ENCODE measurements at places on chromosomes 2 and 18.

DNA sequence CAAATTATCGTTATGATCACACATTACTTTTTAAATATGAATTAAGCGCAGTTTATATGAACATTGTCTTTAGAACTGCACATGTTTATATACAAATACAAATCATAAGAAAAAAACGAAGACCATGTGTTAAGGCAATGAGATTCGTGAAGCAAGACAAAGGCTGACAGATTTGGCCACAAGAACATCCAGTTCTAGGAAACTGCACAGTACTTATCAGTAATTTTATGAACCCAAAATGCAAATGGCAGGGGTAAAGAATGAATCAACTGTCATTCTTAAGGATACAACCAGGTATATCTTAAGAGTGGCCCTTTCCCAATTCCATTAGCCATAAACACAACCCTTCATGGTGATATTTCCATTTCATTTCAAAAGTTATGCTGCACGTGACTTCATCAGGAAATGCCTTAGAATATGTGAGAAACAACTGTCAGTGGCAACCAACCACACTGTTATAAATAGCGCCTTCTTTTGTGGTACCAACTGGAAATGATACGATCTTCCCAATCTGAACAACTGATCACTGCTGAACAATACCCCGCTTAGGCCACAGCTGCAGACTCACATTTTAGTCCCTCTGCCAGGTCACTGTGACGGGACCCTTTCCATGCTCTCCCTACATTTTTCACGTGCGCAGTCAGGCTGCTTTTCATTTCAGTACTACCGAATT is 144.9 kb downstream of the L3MBTL4 start:
- no peak for DNase-seq

DNA sequence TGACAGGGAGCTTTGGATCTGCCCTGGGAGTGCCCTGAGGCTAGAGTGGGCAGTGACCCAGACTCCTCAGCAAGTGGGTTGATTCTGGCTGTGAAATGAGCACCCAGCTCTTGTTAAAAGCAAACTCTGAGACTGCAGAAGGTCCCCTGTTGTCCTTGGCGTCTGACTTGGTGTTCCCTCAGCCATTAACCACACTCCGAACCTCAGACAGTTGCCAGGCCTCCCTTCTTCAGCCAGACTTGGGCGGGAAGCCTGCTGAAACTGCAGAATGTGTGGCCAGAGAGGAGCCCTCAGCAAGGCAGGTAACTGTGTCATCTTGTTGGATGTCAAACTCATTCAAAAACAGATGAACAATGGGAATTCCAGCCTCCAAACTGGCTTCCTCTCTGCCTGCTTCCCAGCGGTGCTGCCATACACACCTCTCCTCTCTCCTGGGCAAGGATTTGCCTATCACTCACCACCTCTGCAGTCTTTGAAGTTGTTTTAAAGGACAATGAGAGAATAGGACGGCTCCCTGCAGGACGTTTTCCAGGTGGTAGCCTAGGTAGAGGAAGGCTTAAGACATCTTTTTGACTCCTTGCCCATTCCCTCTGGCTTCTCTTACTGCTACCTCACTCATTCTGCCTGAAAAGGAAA is 38.9 kb upstream of the B3GNT2 start:
- DNase-seq, result no peak

GRCh38 chr2:54164106-54164505 is 48.7 kb downstream of the ACYP2 start:
- no peak for DNase-seq

DNA sequence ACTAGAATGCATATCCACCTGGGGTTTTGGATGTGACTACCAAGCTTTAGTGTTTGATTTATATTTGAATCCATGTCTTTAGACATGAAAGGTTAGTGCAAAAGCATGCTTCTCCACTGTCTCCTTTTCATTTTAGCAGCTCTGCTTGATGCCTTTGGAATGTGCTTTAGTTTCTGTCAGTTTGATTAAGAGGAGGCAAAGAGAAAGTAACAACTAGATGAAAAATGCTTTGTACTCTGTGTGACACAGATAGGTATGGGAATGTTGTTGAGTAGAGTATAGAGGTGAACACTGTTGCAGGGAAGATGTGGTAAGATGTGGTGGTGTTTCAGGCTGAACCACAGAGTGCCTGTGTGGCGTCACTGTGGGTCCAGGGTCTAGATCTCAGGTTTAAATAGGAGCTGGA is 19.8 kb downstream of the PIK3C3 start:
- no peak for DNase-seq

DNA sequence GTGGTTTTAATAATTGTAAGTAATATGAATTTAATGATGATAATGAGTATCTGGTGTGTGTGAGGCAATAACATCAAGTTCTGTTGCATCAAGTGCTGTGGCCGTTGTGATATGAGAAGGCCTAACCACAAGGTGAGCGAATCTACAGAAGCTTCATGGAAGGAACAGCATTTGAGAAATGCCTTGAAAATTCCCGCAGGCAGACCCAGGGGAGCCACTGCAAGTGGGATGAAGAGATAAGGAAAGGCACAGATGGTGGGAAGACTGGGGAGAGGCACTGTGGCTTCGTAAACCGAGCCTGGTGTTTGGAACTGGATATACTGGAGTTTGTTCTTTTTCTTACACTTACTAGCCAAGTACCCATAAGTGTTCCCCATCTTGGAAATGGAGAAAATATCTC is 357.5 kb downstream of the PTPRM start:
- no peak for DNase-seq

- DNase-seq, result no peak
Measured at GRCh38 chr2:75007061-75007460, 48.6 kb downstream of the POLE4 start.

DNA sequence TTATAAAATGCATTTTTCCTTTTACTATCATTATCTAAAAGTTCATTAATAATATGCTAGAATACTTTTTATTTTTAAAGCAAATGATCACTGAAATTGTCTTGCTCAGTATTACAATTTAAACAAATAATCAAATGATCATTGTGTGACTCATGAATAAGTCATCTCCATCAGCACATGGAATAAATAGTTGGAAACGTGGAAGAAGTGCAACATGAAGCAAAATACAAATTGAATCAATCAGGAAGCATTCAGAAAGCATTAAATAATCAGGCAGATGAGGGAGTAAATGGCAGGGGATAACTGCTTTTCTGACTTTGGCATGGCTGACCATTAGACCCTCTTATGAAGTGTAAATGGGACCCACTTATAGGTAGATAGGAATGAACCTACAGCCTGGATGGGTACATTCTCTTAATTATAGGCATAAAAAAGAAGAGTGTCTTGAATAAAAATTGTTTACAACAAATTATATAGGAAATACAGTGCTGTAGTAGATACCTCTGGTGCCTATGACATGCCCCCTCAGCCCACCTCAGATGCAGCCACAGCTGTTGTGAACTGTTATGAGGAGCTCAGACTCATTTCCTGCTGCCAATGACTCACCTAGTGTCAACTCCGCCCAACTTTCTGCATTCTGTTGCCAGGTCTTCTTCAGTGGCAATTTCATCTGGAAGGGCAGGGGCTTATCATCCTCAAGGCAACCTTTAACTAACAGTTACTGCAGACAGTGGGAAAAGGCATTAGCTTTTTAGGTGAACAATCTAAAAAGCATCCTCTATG is 936.0 kb downstream of the TRIB2 start:
- no peak for DNase-seq

DNA sequence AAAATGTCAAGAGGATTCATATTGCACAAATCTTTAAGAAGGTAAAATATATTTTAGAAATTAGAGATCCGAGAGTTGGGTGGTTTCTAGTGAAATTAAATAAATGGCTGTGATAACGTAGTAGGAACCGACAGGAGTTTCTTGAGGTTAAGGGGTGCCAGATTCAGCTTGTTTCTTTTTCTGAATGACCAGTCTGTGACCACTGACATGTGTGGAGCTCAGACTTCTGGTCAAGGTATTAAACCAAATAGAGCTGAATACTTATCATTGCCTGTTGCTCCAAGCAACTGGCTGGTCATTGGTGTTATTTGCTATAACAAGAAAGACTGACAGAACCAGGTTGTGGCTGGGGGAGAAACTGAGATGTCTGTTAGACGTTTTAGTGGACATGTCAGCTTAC is 408.2 kb upstream of the HS6ST1 start:
- no peak for DNase-seq

DNA sequence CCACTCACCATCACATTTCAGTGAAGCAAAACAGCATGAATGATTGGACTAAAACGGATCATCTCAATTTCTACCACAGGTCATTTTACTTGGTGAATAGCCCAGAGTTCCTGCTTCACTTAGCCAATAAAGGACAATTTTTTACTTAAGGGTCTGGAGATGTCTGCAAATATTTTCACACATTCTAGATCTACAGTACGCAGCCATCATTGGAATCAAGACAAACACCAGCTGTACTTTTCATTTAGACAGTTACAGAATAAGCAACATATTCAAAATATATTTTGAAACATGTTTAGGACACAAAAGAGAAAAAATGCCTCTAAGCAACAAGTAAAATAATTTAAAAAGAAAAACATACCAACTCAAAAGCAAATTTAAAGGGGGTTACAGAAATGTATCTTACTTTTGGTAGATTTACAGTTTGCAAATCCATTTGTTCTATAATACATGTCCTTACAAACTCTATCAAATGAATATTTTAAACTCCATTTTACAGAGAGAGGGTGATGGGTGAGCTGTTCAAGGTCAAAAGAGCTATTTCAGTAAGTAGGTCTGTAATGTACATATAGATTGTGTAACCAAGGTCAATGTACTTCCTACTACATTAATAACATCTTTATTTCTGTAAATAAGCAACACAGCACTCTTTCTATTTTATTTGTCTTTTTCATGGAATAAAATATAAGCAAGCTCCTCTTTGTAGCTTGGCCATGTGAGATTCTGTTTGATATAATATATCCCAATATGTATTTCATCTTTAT is 13.4 kb downstream of the PPP1R1C start:
- no peak for DNase-seq
